ENCODE measurements at places on chromosomes 1 and 21.
A peak's percentile ranks its signal among the peaks of the same experiment; 100 is the strongest.

GRCh38 chr1:234863551-234863971 is 253.6 kb upstream of the IRF2BP2 start:
- no peak for DNase-seq

DNA sequence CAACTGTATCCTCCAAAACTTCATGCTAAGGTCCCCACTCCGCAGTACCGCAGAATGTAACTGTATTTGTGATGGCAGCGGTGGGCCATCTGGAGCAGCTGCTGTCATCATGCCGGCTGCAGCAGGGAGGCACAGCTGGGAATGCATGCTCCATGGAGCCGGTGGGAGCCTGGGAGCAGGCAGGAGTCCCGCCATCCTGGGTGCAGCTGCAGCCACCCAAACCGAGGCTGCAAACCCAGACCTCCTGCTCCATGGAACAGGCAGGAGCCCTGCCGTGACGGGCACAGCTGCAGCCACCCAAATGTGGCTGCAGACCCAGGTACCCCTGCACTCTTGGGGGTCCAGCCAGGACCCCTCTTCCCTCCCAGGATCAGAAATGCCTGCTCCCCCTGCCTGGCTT is 80.3 kb downstream of the SCMH1 start:
- no peak for DNase-seq

DNA sequence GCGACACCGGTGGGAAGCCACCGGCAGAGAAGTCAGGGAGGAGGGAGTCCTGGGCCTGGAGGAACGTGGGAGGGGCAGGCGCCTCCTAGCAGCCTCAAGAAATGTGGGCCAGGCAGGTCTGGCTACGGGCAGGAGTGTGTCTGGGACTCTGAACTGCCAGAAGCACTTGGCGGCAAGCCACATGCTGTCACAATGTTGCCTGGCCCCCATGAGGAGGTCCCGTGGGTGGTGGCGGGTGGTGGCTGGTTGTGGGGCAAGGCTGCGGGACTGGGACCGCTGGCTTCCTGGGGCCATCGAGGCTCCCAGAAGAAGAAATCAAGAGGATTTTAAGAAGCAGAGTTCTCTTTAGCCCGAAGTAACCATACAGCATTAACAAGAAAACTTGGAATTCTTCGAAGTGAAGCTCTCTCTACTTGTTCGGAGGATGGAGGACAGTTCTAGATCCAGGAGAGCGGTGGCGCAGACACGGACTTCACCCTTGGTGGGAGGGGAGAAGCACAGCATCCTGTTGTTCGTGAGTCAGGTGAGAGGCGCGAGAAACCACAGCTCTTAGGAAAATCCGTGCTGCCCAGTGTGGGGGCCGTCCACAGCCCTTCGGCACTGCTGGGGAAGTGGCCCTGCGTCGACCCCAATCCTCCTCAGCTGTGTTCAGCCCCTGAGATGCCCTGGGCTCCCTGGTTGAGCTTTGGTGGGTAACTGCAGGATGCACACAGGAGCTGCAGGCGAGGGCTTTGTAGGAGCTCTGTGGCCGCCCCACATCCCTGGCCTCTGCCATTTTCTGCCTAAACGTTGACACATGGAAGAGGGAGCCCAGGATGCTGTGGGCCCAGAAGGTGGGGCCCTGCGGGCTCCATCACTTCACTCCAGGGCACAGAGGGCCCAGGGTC is 12.4 kb downstream of the SKI start:
- DNase-seq: peak; percentile 59

- no peak for DNase-seq
Measured at GRCh38 chr1:19941206-19941568, 17.8 kb upstream of the PLA2G2E start.

GRCh38 chr1:20721117-20722061 is 3.6 kb upstream of the KIF17 start:
- DNase-seq: no peak

- no peak for DNase-seq
Measured at GRCh38 chr1:72434070-72434469, 151.7 kb upstream of the NEGR1 start.

- DNase-seq: no peak
Measured at GRCh38 chr21:18253221-18253620, 8.6 kb downstream of the CHODL start.

DNA sequence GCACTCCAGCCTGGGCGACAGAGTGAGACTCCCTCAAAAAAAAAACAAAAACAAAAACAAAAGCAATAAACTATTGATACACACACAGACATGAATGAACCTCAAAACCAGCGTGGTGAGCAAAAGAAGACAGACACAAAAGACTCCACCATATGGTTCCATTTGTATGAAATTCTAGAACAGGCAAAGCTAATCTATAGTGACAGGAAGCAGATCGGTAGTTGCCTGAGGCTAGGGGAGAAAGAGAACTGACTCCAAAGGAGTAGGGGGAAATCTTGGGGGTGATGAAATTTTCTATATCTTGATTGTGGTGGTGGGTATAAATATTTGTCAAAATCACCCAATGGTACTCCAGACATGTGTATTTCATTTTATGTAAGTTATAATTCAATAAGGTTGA is 20.9 kb downstream of the LACTBL1 start:
- no peak for DNase-seq
